ENCODE measurements at places on chromosomes 13 and 19.

GRCh38 chr13:99829161-99829560 is 142.4 kb downstream of the ZIC5 start:
- no peak for DNase-seq

DNA sequence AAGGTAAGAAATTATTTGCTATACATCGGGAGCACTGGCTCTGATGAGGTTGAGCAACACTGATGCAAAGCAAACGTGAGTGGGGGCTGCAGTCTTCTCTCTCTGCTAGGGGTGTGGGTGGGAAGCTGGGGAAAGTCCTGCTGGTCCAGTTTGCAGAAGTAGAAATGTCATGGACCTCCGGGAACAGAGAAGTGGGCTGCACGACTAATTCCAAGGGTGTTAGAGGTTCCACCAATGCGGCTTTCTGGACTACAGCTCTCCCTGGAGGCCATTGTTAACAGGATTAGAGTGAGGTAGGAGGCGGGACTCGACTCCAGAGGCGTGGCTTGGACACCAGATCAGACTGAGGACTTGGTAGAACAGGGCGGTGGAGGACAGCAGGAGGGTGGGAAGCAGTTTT is 5.7 kb upstream of the FBXO27 start:
- DNase-seq, result peak; percentile 2

- DNase-seq, result no peak
These were observed 9.8 kb downstream of the PNPLA6 start for GRCh38 chr19:7545300-7545699.

DNA sequence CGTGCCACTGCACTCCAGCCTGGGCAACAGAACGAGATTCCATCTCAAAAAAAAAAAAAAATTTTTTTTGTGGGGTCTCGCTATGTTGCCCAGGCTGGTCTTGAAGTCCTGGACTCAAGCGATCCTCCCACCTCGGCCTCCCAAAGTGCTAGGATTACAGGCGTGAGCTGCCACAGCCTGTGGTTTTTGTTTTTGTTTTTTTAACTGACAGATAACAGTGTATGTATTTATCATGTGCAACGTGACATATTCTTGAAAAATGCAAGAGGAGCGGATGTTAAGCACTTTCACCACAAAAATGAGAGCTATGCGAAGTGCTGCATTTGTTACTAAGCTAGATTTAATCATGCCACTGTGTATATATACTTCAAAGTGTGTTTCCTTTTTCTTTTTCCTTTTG is 49.0 kb downstream of the ARHGEF18 start:
- no peak for DNase-seq

DNA sequence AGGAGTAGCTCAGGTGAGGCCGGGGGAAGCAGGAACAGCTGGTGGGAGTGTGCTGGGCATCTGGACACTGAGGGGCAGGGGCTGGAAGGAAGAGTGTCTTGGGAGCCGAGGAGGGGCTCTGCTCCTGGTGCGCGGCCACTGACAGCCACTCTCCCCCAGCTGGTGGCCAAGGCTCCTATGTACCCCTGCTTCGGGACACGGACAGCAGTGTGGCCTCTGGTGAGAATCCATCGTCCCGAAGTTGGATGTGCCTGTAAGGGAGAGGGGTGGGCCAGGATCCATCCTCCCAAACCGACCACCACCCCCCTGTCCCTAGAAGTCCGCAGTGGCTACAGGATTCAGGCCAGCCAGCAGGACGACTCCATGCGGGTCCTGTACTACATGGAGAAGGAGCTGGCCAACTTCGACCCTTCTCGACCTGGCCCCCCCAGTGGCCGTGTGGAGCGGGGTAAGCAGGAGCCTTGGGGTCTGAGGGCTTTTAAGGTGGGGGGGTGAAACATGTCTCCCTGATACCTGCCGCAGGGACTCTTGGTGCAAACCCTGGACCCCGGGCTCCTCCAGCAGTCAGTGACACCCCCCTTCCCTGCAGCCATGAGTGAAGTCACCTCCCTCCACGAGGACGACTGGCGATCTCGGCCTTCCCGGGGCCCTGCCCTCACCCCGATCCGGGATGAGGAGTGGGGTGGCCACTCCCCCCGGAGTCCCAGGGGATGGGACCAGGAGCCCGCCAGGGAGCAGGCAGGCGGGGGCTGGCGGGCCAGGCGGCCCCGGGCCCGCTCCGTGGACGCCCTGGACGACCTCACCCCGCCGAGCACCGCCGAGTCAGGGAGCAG is 2.0 kb upstream of the USF2 start:
- no peak for DNase-seq

- DNase-seq, result peak; percentile 10
These were observed 6.3 kb downstream of the PLEKHF1 start for GRCh38 chr19:29671393-29672160.

- DNase-seq, result no peak
These were observed 4.4 kb downstream of the CKAP2 start for GRCh38 chr13:52459668-52460067.

- no peak for DNase-seq
These were observed 3.0 kb downstream of the SLC15A1 start for GRCh38 chr13:98749501-98749900.

Data from NCI-H1105 treated with DMSO at 0.1 percent for 48 hours (cell line).